Umbilical cord (tissue), 2 donors: ENCODE measurements at places on chromosomes 7 and 10. TPM values are rescaled to one million over a fixed set of nuclear protein-coding genes. Genes with fewer than 3 reads are reported as not detected.

Gene STOX1
- 0.24 TPM for total RNA-seq

Gene AKR1B15
- 0.48 TPM for total RNA-seq

Gene SPOCK2
- 0.24 TPM for total RNA-seq

Gene FAM25C
- not detected for total RNA-seq

Gene PLAC9
- 169 TPM for total RNA-seq

Gene KLF14
- 0.48 TPM for total RNA-seq

Gene IFIT3
- total RNA-seq, result 16.1 TPM

Gene LIPN
- total RNA-seq, result not detected

Gene SLC18A3
- total RNA-seq, result not detected

Gene GBX1
- not detected for total RNA-seq

Gene PPP1R17
- total RNA-seq, result 0.96 TPM

Gene TMEM225B
- not detected for total RNA-seq

DNA sequence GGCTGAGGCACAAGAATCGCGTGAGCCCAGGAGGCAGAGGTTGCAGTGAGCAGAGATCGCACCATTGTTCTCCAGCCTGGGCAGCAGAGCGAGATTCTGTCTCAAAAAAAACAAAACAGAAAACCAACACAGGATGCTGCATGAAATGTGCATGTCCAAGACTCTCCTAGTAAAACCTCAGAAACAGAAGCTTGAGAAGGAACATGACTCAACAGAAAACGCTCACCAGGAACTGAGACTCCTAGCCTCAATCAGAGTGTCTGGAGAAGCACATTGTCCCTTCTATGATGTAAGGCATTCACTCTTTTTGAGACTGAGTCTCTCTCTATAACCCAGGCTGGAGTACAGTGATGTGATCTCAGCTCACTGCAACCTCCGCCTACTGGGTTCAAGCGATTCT lies 168.3 kb downstream of the MYOF start:
- no peak for DNase-seq

DNA sequence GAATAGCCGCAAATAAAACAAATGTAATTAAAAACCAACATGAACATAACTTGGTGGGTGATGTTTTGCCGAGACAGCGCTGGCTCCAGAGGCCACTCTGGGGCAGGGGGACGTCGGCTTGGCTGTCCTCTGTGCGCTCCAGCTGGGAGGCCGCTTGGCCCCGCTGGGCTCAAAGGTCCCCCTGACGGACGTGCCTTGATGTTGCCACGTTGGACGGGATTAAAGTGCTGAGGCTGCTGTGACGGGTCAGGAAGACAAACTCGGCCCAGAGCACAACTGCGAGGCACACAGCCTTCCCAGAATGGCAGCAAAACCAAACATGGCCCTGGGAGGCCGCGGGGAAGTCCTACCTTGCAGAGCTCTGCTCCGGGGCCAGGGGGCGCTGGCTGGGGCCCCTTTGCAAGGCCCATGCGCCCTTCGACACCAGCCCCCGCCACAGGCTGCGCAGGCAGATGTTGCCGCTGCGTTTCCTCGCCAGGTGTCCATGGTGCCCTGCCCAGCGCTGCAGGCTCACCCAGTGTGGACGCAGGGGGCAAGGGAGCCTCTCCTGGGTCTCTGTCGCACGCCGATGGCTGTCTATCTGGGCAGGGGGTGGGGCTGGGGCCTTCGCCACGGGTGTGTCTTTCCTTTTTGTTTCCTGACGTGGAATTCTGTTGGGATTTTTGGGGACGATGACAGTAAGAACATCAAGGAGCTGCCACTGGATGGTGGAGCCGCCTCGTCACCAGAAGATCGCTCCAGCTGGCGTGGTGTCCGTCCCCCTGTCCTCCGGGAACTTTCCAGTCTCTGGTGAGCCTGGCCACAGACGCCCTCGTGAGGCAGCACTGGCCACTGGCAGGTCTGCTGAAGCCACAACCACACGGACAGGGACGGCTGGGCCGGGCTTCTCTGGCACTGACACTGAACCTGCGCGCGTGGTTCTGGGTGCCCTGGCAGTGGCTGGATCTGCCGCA lies 99.6 kb upstream of the DIP2C start:
- peak; percentile 35 for DNase-seq

DNA sequence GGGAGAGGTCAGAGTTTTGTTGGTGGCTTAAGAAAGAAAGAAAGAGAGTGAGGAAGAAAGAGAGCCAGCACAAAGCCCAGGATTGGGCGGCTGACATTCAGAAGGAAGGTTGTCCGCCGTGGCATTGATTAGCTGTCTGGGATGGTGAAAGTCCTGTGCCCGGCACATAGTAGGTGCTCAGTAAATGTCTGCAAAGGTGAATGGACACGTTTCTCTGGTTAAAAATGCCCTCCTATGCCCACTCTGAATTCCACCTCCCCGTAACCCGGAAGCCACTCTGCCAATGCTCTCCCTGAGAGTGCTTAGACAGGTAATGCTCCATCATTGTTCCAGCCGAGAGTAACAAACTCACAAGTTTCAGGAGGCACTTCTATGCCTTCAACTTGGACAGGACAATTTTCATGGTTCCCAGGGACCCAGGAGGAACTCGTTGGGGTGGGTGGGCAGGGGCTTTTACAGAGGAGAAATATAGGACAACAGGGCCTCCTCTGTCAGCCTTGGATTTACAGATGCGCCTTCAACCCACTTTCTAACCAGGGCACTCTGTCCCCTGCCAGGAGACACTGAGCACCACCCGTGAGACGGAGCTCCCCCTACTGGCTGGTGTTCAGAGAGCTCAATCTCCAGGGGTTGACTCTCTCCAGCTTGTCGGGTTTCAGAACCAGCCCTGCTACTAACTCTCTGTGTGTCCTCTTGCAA lies 411.5 kb upstream of the ZMIZ1 start:
- peak; percentile 45 for DNase-seq

DNA sequence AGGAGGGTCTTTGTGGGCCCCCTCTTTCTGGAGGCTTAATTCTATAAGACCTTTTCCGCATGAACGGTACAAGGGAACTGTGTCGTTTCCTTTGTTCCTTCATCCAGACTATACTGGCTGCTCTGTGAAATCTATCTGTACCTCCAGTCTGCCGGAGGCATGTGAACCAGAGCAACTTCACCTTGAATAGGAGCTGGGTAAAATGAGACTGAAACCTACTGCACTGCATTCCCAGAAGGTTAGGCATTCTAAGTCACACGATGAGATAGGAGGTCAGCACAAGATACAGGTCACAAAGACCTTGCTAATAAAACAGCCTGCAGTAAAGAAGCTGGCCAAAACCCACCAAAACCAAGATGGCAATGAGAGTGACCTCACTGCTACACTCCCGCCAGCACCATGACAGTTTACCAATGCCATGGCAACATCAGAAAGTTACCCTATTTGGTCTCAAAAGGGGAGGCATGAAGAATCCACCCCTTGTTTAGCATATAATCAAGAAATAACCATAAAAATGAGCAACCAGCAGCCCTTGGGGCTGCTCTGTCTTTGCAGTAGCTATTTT lies 36.8 kb upstream of the INPP5F start:
- no peak for DNase-seq

DNA sequence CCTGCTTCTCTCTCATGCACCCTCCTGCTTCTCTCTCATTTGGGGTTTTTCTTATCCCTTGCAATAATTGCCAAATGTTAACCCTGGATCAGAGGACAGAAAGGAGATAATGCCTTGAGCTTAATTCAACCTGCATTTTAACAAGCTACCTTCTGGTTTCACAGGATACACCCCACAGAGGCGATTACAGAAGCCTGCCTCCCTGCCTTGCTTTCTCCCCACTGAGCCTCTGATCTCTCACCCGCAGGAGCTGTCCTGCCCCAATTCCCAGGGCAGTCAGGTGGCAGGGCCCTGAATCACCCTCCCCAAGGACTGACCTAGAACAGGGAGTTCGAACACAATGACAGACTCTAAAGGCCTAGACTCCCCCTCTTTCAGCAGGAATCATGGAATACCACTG lies 959.5 kb downstream of the GRID1 start:
- DNase-seq, result no peak

- DNase-seq, result no peak
These were observed 95.2 kb downstream of the DNAJB6 start for GRCh38 chr7:157431951-157432540.

DNA sequence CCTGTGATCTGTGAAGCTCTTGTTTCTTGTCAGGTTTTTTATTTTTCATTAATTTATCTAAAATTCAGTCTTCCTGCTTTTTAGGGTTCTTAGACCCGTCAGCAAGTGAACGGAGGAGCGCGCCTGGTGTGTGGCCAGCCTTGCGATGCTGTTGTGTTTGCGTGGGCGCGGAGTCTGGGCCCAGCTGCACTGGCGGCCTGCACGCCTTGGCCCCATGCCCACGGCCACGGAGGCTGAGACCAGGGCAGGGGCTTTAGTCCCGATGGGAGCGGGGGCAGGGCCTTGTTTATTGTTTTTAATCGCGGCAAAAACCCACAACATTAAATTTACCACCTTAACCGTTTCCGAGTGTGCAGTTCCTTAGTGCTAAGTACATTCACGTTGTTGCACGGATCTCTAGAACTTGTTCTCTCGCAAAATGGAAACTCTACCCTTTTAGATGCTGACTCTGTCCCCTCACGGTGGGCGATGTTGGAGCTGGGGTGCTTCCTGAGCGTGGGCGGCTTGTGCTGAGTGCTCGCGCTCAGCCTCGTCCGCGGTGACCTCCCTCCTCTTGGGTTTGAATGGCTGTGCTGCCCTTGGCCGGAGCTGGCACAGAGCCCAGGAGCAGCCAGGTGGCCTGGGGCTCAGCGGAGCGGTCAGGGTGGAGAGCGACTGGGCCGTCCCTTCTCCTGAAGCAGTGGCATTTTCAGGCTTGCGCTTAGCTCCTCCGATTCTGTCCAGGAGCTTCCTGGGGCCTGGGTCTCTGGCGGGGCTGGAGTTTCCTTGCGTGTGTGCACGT lies 69.1 kb downstream of the INPP5A start:
- no peak for DNase-seq

DNA sequence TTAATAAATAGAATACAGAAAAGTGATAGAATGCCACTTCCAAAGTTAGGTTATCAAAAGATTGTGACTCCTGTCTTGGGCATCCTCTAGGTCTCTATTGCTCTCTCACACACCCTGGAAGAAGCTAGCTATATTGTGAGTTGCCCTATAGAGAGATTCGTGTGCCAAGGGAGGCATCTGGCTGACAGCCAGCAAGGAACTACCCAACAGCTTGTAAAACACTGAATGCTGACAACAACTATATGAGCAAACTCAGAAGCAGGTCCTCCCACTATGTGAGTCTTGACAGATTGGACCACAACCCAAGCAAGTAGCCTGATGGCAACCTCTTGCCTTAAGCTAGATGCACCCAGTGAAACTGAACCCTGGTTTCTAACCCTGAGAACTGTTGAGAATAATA lies 55.7 kb upstream of the CDK14 start:
- DNase-seq, result no peak

GRCh38 chr10:101708073-101708472 lies 13.1 kb upstream of the FBXW4 start:
- DNase-seq, result no peak

DNA sequence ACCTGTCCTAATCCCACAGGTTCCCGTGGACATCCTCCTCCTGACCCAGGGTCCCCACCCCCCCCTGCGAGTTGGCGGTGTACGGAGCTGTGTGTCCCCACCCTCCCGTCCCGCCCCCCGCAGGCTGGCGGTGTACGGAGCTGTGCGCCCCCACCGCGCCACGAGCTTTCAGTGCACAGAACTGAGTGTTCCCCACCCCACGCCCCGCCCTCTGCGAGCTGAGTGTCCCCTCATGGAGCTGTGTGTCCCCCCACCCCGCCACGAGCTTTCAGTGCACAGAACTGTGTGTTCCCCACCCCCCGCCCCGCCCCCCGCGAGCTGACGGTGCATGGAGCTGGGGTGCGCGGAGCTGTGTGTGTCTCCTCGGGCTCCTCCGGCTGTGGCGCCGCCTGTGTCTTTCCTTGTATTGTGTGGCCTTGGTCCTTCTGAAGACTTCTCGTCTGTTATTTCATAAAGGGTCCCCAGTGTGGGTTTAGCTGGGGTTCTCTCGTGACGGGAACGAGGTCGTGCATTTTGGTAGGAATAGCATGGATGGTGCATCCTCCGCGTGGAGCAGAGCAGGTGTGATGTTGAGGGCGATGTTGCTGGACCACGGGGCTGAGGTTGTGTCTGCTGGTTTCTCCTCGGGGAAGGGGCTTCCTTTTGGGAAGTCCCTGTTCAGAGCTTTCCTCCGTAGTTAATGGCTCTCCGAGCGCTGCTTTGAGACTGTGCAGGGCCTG lies 18.0 kb upstream of the JAKMIP3 start:
- no peak for DNase-seq

GRCh38 chr7:64494912-64495461 lies 67.9 kb downstream of the ZNF680 start:
- no peak for DNase-seq

- DNase-seq, result no peak
These were observed 916.6 kb upstream of the CELF2 start for GRCh38 chr10:10101106-10101505.

DNA sequence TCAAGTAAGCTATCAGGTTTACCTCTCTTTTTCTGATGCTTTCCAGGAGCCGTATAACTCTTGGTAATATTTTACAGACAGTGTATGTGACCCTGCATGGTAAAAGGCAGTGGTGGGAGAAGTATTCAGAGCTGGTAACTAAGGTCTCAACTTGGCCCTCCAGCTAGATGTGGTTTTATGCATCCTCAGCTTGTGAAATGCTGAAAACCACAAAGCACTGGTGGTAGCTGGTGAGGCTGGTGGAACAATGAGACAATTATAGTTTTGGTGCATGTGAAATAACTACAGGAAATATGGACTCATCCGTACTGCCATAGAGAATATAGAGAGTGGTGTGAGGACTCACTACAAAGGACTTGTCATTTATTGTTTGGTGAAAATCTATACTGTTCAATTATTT lies 383.0 kb upstream of the PCDH15 start:
- DNase-seq, result no peak

- DNase-seq, result no peak
These were observed 256.2 kb upstream of the FERD3L start for GRCh38 chr7:19401461-19401860.

DNA sequence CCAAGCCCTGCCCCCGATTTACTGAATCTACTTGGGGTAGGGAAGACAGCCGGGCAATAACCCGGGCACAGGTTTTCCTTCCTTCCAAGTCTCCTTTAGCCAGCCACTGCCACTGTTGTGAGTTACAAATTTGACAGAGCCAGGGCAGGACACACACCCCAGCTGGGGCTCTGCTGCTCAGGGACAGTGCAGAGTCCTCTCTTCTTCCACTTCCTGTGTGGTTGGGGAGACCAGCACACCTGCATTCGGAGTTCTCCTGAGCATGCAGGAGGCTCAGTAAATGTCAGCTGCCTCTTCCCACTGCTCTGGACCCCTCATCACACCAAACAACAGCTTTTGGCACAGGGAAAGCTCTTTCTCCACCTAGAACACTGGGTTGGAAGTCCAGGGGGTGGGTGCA lies 21.3 kb downstream of the CHST15 start:
- DNase-seq, result no peak
